Smooth muscle cell of the umbilical artery (primary cell): ENCODE measurements at places on chromosomes 6 and 20. TPM values are rescaled to one million over a fixed set of nuclear protein-coding genes. Genes with fewer than 3 reads are reported as not detected.

TMEM151B gene
- total RNA-seq = 0.05 TPM in 1 of 2 replicates, not detected in the other

GPX5 gene
- total RNA-seq = not detected in 2 replicates

FAM184A gene
- total RNA-seq = 0.18 and 0.89 TPM in 2 replicates

CLPSL1 gene
- not detected in 2 replicates for total RNA-seq

PARD6B gene
- 0.37 and 0.59 TPM in 2 replicates for total RNA-seq

MDFI gene
- total RNA-seq = 0.83 and 7.4 TPM in 2 replicates
